Lower leg skin (tissue), 4 donors: ENCODE measurements at places on chromosomes 3 and 15.

DNA sequence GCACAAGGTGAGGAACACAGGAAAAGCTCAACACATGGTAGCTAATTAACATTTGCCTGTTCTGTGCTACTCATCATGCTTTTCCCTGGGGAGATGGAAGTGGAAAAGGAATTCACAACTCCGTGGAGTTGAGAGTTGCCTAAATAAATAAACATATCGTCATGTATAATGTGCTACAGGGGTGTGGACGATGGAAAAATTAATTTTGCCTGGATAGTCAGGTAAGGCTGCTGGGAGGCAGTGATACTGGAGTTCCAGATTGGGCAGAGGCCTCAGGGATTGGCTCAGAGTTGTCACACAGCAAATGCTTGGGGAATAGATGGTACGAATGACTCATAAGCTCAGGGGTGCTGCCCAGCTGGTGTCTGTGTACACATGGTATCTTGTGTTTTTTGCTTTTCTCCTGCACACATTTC lies 3.1 kb upstream of the ABHD6 start:
- DNase-seq: no peak

- no peak for DNase-seq
Observed at GRCh38 chr3:128282380-128283196, 129.3 kb downstream of the EEFSEC start.

DNA sequence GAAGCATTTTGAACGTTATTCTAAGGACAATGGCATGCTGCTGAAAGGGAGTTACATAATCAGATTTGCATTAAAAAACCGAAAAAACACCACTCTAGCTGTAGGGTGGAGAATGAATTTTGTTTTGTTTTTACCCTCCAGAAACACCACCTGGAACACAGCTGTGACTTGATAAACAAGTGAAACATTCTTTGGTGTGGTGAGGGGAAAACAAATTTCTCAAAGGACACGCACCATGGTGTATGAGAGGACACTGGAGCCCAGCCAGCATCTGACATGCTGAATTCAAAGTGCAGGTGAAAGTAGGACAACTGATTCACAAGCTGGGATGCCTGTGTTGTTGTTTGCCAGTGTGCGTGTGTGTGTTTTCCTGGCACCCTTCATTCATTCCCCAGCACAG lies 554.5 kb upstream of the TBL1XR1 start:
- DNase-seq: no peak

- no peak for DNase-seq
Observed at GRCh38 chr3:71176366-71176765, 407.2 kb downstream of the FOXP1 start.

DNA sequence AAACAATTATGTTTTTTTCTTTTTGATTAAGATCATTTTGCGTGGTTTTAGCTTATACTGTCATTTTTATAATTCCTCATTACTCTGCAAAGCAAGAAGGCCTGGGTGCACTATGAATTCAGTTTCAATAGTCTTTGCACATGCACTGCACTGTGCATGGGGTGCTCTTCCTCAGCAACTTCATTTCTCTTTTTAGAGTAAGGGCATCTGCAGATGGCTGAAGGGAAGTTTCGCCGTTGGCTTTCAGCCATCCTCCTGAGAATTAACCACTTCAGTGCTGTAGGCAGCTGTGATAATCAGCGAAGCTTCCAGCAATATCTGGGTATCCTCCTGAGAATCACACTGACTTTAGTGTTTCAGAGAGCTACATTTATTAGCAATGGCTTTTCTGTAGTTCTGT lies 284.8 kb downstream of the GBE1 start:
- no peak for DNase-seq

- DNase-seq: no peak
Observed at GRCh38 chr3:124246949-124247348, 255.0 kb upstream of the ROPN1 start.

DNA sequence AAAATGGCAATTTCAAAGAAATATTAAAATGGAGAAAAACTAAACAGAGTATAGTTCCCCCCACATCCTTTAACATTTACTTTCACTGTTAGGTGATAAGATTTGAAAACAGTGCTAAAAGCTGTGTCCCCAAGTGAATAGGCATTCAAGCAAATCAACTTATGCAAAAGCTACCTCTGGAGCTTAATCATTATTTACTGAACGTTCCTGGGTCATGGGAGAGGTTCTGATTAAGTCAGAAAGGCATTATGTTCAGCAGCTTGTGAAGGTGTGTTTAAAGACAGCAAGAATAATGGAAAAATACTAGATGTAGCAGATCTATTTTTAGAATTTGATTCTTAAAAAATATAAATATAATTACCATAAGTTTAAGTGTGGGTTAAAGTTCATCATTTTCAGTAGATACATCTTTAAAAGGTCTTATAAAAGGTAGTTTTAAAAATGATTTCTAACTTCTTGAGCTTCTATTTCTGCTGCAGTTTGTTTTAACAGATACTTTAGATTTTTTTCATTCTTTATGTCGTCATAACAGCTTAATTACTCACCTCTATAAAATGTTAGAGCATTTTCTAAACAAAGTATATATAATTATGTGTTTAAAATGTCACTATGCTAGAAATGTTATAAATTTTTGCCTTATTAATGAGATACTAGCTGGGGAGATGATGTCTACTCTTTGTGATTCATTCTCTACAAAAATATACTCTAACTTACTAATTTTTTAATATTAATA lies 127.9 kb downstream of the MITF start:
- no peak for DNase-seq

DNA sequence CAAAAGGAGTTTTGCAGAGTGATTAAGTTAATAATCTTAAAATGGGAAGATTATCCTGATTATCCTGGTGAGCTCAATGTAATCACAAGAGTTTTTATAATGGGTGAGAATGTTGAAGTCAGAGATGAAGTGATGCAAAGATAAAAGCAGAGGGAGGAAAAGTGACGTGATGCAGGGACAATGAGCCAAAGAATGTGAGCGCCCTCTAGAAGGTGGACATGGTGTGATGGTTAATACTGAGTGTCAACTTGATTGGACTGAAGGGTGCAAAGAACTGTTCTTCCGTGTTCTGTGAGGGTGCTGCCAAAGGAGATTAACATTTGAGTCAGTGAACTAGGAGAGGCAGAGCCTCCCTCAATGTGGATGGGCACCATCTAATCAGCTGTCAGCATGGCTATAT lies 569.6 kb upstream of the AGTR1 start:
- DNase-seq: no peak

GRCh38 chr3:30141178-30141581 lies 465.2 kb upstream of the TGFBR2 start:
- no peak for DNase-seq

DNA sequence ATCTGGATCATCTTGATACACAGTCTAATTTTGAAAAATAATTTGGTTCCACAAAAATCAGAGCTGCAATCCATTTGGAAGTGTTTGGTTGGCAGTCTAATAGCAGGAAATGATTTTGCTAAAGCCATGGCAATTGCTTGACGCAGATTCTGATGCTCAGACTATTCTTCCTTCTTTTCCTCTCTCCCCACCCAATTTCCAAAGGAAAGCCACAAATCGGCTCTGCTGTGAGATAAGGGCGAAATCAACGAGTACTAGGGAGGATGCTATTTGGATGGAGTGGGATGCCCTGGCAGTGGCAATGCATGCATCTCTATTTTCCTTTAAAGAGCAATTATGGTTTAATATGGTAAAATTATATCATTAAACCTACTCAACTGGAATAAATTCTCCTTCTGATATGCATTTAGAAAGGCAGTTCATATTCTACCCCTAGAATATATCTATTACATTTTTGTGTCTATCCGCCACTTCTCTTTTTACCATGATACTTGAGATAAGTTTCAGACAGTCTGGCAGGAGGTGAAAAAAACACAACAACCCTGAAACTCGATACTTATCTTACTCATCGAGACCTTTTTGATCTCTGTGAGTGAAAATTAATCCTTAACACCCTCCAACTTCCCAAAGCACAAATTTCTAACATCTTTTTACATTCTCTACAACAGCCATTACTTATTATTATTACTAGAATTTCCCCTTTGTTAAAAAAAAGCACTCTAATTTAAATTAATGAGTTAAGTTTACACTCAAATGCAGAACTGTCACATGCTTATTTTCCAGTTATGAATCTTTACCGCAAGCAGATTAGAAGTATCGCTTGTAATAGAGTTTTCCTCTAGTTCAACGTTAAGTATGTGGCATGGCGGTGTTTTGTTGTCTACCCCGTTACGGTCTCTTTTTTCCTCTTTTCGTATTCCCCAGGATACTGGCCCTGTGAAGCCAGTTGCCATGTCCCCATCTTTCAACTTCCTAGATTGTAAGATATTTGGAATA lies 433.3 kb downstream of the FOXP1 start:
- DNase-seq: no peak

GRCh38 chr3:165159760-165160421 lies 36.3 kb downstream of the SLITRK3 start:
- DNase-seq: no peak

- DNase-seq: no peak
Observed at GRCh38 chr3:2934541-2934940, 175.6 kb downstream of the IL5RA start.

DNA sequence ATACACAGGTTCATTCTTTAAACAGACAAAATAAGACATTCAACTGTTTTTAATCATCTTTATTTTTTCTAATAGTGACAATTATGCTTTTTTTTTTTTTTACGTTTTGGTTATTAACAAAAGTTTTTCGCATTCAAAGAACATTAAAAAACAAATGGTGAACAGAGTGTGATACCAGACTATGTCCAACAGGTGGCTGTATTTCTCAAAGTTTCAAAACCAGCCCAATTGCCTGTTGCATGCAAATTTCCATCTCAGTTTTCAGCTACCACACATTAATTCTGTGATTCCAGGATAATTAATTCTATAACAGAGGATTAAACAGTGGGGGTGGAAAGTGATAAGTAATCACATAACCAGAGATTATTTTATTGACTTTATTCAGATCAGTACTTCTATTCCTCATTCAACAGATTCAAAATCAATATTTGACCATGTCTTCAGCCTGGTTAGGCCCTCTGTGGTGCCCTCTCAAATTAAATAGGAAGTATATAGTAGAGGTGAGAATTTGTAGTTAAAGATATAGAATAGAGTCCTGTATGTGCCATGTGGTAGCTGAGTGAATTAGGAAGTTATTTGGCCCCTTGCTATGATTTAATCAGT lies 122.2 kb upstream of the DCBLD2 start:
- no peak for DNase-seq

DNA sequence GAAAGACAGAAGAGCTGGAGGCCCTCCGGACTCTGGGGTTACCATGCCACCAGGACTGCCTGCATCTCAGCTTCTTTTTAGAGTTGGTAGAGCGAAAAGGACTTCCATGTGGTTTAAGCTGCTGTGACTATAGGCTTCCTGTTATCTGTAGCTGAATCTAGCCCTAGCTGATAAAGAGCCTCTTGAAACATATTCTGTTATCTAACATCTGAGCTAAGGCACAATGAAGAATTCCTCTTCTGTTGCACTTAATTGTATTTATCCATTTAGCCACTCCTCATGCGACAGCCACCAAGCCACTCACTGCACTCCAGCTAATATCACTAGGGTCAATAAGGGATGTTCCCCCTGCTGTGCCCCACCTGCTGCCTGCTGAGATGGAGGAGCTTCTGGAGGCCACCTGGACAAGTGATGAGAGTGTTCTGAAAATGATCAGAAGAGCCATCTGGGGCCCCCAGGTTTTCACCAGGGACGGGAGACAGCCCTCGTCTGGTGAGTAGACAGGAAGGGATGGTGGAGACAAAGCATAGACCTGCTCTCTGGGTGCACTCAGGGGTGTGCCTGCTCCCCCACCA lies 94.6 kb upstream of the PLXNA1 start:
- no peak for DNase-seq

GRCh38 chr3:115663414-115663813 lies 40.1 kb downstream of the GAP43 start:
- DNase-seq: no peak

- DNase-seq: no peak
Observed at GRCh38 chr15:74192751-74193150, 9.8 kb downstream of the STRA6 start.

DNA sequence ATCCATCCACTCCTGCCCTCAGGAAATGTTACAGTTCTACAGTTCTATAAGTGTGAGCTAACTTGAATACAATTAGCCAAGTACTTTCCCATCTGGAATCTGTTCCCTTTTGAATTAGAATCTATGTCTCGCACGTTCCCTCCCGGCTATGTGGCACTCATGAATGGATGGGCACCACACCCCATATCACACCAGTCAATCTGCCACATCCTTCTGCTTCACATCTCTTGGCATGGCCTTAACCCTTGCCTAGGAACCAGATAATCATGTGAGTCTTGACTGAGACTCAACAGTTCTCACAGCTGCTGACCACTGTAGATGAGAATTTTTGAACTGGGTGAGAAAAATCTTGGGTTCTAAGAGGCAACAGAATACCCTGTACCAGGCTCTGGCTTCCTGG lies 180.2 kb downstream of the TNIK start:
- no peak for DNase-seq

DNA sequence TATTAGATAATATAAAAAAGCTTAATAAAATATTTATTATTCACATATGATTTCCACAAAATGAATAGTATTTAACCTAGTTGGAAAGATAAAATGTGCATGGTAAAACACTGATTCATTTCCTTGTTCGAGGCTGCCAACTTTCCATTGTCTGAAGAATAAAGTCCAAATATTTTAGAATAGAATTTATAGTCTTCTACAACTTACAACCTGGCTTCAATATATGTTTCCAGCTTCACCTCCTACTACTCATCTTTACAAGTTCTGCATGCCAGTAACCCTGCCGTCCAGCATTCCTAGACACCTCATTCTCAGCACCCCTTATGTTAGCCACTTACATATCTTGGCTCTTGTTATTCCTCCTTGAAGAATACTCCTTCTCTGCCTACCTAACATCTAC lies 244.5 kb downstream of the FGF12 start:
- no peak for DNase-seq

DNA sequence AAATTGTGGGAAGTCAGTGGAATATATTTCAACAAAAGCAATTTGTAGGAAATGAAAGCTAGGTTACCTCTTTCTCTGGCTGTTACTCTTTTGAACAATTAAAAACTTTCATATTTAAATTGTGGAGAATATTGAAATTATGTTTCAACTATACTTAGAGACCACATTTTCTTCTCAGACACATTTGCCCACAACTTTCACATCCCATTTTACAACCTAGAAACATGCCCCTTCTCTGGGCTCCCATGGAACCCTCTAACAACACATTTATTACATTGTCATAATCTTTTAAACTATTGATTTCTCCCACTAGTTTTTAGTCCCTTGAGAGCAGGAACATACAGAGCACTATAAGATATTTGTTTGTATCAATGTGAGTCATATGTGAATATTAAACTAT lies 211.7 kb upstream of the TTC14 start:
- no peak for DNase-seq

DNA sequence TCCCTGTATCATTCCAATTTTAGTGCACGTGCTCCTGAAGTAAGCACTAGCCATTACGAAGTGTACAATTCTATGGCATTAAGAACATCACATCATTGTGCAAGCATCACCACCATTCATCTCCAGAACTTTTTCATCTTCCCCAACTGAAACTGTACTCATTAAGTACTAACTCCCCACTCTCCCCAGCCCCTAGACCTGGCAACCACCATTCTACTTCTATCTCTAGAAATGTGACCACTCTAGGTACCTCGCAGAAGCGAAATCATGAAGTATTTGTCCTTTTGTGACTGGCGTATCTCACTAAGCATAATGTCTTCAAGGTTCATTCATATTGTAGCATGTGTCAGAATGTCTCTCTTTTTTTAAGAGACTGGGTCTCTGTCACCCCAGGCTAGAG lies 11.4 kb downstream of the PPP1R2 start:
- no peak for DNase-seq

- no peak for DNase-seq
Observed at GRCh38 chr15:31901501-31901900, 128.8 kb upstream of the CHRNA7 start.

- DNase-seq: no peak
Observed at GRCh38 chr3:12195231-12195630, 36.5 kb upstream of the TIMP4 start.
